ENCODE measurements at places on chromosomes 2 and 18.

DNA sequence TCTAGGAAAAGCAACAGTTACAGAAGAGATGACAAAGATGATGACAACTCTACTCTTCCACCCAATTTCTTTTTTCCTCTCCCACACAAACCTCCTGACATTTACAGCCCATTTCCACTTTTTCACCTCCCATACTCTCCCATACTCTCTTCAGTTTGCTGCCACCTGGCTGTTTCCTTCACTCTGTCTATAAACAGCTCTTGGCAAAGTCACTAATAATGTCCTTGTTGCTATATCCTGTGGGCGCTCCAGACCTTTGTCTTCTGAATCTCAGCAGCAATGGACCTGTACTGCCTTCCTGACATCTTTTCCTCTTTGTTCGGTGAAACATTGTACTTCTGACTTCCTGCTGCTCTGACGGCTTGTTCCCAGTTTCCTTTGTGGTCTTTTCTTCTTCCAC is 60.7 kb upstream of the CAVIN2 start:
- no peak for DNase-seq

- peak; percentile 95 for DNase-seq
Measured at GRCh38 chr2:109318150-109318948, 189.3 kb downstream of the SH3RF3 start.

GRCh38 chr18:37550118-37550875 is 15.3 kb downstream of the CELF4 start:
- no peak for DNase-seq

DNA sequence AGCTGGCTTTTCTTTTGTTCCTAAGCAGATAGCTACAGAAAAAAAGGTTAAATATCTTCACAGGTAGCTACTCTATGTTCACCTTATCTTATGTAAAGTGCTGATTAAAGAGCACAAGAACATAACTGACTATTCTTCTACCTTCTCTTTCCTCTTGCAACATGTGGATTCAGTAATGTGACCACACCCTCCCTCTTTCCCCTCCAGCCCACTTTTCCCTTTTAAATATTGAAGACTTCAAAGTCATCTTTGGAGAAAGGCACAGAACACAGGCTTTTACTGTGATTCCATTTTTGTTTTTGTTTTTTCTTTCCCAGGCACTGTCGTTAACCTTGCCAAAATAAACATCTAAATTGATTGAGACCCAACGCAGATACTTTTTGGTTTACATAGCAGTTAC is 418.1 kb upstream of the CDH20 start:
- no peak for DNase-seq

GRCh38 chr2:176081837-176082524 is 1.8 kb downstream of the EVX2 start:
- no peak for DNase-seq

DNA sequence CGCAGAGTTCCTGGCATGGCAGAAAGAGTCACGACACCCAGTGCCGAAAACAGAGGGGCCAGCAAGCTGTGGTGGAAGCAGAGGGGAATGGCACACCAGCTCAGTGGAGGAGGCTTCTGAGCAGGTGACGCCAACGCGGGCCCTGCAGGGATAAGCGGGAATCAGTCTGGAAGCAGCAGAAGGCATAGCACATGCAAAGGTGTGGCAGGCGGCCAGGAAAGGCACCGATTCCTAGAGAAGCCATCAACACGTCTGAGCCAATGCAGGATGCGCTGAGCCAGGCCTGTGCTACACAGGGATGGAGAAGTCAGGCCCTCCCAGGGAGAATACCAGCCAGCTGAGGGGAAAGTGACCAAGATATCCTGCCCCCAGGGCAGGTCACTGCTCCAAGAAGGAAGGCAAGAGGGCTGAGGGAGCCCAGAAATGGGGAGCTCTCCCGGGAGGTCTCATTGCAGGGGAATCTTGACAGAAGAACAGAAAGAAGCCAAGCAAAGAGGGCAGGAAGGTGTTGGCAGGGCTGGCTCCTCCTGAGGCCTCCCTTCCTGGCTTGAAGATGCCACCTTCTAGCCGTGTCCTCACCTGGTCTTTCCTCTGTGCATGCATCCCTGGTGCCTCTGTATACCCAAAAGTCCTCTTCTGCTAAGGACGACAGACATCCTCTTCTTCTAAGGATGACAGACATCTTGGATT is 16.3 kb downstream of the TEX51 start:
- DNase-seq: no peak

All from foreskin fibroblast (primary cell).